ENCODE measurements at places on chromosomes 2 and 18. TPM values are rescaled to one million over a fixed set of nuclear protein-coding genes. Genes with fewer than 3 reads are reported as not detected.

The KRTCAP3 gene
- total RNA-seq: 0.39 TPM

The CGREF1 gene
- 8.1 TPM for total RNA-seq

The CDH20 gene
- total RNA-seq: not detected

The ERICH2 gene
- not detected for total RNA-seq

The PLCL1 gene
- 0.02 TPM for total RNA-seq

The ZC3H15 gene
- total RNA-seq: 86.8 TPM

The TGIF1 gene
- 75.3 TPM for total RNA-seq

The ATG4B gene
- total RNA-seq: 61.0 TPM

The NYAP2 gene
- not detected for total RNA-seq

The MEIS1 gene
- 2.4 TPM for total RNA-seq

The LYG2 gene
- total RNA-seq: not detected

The L3MBTL4 gene
- total RNA-seq: not detected

The CYP26B1 gene
- 17.1 TPM for total RNA-seq

The M1AP gene
- total RNA-seq: not detected

The TGFA gene
- total RNA-seq: 8.2 TPM

The TXNDC9 gene
- total RNA-seq: 40.1 TPM

The TEKT4 gene
- total RNA-seq: not detected

The GPR17 gene
- not detected for total RNA-seq

The PROKR1 gene
- not detected for total RNA-seq

The TMEM17 gene
- total RNA-seq: 4.8 TPM

The ZNF24 gene
- 11.9 TPM for total RNA-seq

The TCF23 gene
- not detected for total RNA-seq

The CAMKMT gene
- total RNA-seq: 5.1 TPM

The GAREM1 gene
- 8.2 TPM for total RNA-seq

The USP37 gene
- 6.1 TPM for total RNA-seq

The GPR35 gene
- 0.83 TPM for total RNA-seq

The PPIL3 gene
- total RNA-seq: 24.3 TPM

The ABCB11 gene
- total RNA-seq: 0.06 TPM

The ANKRD36C gene
- total RNA-seq: 3.5 TPM

The IL18R1 gene
- total RNA-seq: 1.2 TPM

The TMEM200C gene
- not detected for total RNA-seq

All from A549 treated with dexamethasone at 1 μM for 4 hours (cell line).